Left forelimb (tissue), 1 donor: ENCODE measurements at places on chromosomes 13 and 19.

- no peak for DNase-seq
Measured at GRCh38 chr13:92197669-92198068, 799.2 kb downstream of the GPC5 start.

- no peak for DNase-seq
Measured at GRCh38 chr19:52943134-52943883, 19.4 kb downstream of the ZNF816 start.

DNA sequence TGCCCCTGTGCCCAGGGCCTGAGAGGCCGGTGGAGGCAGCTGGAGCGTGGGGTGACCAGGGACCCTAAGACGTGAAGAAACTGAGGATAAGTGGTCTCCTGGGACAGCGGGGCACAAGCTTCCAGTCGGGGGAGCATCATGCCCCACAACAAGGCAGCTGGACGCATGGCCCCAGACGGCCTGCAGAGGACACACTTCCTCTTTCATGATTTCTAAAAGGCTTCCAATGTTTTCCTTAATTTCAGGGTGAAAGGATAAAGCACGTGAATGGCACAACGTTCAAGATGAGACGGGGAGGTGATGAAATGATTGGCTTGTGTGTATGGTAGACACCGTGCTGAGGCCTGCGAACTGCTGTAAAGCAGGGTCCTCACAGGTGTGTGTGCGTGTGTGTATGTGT lies 20.2 kb upstream of the MYDGF start:
- no peak for DNase-seq

DNA sequence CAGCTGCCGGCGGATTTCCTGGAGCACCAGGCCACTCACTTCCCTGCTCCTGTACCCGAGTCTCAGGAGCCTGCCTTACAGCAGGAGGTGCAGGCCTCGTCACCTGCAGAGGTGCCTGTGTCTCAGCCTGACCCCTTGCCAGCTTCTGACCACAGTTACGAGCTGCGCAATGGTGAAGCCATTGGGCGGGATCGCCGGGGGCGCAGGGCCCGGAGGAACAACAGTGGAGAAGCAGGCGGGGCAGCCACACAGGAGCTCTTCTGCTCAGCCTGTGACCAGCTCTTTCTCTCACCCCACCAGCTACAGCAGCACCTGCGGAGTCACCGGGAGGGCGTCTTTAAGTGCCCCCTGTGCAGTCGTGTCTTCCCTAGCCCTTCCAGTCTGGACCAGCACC lies 3.3 kb downstream of the ZNF574 start:
- DNase-seq: no peak

GRCh38 chr13:71861769-71862458 lies 5.1 kb downstream of the DACH1 start:
- no peak for DNase-seq

GRCh38 chr13:49561062-49561410 lies 24.3 kb downstream of the RCBTB1 start:
- no peak for DNase-seq

DNA sequence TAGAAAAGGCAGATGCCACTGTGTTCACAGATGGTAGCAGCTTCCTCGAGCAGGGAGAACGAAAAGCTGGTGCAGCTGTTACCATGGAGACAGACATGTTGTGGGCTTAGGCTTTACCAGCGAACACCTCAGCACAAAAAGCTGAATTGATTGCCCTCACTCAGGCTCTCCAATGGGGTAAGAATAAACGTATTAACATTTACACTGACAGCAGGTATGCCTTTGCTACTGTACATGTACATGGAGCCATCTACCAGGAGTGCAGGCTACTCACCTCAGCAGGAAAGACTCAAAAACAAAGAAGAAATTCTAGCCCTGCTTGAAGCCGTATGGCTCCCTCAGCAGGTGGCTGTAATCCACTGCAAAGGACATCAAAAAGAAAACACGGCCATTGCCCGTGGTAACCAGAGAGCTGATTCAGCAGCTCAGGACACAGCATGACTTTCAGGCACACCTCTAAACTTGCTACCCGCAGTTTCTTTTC lies 197.7 kb downstream of the ZNF737 start:
- no peak for DNase-seq

DNA sequence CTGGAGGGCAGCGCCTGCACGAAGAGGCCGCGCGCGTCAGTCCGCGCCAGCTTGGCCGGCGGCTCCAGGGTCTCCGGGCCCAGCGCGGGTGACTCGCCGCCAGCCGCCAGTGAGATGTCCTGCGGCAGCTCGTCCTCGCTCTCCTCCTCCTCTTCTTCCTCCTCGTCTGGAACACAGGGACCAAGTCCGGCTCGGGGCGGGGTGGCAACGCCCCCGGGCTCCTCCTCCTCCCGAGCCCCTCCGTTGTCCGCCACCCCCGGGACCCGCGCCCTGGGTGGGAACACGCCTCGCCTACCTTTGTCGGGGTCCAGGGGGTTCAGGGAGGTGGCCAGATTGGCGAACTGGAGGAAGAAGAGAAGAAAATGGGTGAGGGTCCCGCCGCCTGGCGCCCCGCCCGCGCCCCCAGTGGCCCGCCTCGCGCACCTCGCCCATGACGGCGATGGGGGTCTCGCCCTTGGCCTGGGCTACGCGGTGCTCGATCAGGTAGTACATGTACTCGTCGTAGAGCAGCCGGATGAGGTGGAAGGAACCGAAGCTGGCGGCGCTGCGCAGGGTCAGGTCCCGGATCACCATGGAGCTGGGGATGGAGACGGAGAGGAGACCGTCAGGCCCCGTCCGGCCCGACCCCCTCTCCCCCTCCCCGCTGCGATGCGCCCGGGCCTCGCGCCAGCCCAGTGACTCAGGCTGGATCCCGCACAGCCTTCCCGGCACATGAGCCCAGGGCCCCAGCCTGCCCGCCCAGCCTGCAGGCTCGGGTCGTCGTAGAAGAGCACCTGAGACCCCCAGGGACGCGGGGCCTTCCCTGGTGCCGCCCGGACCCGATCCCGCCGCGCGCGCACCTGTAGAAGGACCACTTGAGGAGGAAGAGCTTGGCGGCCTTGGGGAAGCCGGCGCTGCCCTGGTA lies 10.6 kb downstream of the DCAF15 start:
- no peak for DNase-seq

- no peak for DNase-seq
Measured at GRCh38 chr19:39142630-39143029, 17.0 kb downstream of the PAK4 start.

GRCh38 chr13:33787051-33787591 lies 30.8 kb upstream of the RFC3 start:
- no peak for DNase-seq
